Glomerular endothelial cell (primary cell): ENCODE measurements at places on chromosomes 6 and 20.

DNA sequence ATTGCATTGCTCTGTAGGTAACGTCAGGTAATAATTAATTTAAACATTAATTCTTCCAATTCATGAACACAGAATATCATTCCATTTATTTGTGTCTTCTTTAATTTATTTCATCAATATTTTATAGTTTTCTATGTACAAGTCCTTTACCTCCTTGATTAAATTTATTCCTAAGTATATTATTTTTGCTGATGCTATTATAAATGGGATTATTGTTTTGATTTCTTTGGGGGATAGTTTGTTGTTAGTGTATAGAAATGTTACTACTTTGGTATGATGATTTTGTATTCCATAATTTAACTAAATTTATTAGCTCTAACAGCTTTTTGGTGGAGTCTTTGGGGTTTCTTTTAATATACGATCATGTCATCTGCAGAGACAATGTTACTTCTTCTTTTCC, 44.7 kb upstream of the CCND3 start:
- DNase-seq = no peak

DNA sequence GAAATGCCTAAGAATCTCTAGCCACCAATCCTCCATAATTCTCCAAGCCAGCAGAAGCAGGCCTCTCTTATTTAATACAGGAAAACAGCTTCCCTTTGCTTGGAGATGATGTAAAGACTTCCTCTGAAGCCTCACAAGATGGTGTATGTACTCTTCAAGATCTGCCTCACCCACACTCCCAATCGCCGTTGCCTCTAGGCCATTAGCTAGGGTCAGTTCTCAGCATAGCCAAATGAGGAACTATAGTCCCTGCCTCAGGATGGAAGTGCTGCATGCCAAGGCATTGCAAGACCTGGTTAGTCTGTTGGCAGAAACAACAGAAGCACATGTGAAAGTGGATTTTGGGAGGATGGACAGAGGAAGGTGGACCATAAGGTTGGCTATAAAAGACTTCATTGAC, 139.1 kb downstream of the SCML4 start:
- DNase-seq = no peak

GRCh38 chr6:123380257-123380656, 256.5 kb downstream of the TRDN start:
- DNase-seq = no peak

DNA sequence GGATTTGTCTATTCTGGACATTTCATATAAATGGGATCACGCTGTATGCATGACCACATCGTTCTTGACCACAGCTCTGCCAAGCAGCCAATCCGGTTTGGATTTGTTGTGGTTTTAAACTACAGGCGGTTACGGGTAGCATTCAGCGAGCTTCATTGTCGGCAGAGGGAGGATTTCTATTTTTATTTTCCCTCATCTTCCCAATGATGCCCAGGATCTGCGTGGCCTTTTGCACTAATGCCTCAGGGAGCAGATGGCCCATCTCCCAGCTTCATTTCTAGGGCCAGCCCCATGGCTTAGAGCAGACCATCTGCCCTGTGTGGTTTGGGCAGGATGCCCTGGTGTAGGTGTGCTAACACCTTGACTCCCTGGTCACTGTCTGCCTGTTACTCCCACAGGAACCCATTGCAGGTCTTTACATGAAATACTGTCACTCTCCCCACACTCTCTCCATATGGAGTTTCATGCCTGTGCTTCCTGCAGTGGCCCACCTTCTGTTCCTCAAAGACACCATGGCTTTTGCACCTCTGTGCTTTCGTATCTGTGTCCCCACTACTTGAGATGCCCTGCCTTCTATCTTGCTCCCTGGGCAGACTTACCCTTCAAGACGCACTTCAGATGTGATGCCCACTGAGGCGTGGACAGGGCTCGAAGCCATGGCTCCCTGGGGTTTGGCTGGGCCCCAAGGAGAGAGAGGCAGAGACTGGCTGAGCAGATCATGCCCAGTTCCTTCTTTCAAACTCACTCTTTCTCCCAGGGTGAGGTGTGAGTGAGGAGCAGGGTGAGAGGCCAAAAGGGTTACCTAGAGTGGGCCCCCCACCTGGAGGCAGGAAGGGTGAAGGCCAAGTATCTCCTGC, 26.0 kb downstream of the SDCBP2 start:
- no peak for DNase-seq

DNA sequence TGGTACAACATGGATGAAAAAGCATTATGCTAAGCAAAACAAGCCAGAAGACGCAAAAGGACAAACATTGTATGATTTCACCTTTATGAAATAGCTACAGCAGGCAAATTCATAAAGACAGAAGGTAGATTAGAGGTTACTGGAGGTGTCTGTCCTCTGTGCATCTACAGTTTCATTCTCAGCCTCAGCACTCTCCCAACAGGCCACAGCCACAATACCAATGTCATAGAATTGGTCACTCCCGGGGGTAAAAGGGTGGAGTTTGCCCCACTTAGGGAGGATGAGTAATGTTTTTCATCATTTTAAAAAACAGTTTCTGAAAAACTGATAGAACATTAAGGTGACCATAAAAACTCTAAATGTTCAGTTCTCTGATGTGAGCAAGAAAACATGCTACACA, 17.2 kb upstream of the TMX4 start:
- DNase-seq = no peak

GRCh38 chr6:34819571-34820480, 27.9 kb downstream of the BLTP3A start:
- no peak for DNase-seq

DNA sequence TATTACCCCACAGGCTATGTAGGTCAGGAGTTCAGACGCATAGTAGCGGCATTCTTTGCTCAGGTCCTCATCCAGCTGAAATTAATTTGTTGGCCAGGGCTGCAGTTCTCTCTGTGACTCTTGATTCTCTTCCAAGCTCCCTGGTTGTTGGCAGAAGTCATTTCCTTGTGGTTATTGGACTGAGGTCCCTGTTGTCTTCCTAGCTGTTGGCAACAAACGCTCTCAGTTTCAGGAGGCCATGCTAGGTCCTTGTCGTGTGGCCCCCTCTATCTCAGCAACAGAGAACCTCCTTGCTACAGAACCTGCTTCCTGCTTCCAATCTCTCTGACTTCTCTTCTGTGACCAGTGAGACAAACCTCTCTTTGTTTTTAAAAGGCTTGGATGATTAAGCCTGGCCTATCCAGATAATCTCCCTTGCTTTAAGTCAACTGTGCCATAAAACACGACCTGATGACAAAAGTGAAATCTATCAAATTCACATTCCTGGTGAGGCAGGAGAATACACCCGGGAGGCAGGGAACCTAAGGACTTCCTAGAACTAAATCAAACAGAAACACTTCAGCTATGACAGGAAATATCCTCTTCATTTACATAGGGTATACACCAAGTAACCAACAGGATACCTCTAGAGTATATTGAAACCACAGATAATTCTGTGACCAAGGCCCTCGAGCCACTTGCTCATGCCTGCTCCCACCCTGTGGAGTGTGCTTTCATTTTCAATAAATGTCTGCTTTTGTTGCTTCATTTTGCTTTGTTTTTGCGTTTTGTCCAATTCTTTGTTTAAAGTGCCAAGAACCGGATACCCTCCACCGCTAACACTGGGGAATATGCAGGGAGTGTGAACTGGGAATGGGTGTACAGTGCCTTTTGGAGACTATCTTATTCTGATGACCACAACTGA, 196.0 kb downstream of the BTBD3 start:
- DNase-seq = no peak

- DNase-seq = no peak
These were observed 424.5 kb downstream of the HTR1B start for GRCh38 chr6:77038807-77039206.

GRCh38 chr6:22199771-22200170, 97.1 kb downstream of the PRL start:
- DNase-seq = no peak

- DNase-seq = no peak
These were observed 64.5 kb upstream of the BACH2 start for GRCh38 chr6:90361174-90361573.

DNA sequence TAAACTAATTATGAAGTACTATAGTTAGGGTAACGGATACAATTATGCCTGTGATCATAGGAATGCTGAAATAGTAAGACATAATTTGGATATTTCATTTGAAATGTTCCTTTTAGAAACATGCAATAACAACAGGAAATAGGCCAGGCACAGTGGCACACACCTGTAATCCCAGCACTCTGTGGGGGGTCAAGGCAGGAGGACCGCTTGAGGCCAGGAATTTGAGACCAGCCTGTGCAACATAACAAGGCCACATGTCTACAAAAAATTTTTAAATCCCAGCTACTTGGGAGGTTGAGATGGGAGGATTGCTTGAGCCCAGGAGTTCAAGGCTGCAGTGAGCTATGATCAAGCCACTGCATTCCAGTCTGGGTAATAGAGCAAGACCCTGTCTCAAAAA, 25.7 kb upstream of the MYO6 start:
- no peak for DNase-seq

- DNase-seq = no peak
These were observed 74.9 kb upstream of the SMLR1 start for GRCh38 chr6:130752267-130752666.

DNA sequence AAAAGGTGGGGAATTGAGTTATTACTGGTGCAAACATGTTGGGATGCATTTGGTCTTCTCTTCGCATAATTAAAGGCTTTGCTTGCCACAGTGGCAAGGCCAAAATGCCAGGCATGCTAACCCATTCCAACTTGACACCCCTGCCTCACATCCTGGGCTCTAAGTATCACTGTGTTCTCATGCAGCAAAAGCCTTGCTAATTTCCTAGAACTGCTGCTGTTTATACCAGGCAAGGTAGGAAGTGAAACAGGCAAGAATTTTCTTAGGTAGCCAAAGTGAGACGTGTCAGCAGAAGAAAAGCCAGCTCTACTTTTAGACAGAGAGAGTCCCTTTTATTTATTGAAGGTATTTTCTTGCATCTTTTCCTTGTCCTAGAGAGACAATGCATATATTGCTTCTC, 41.2 kb downstream of the LYRM2 start:
- no peak for DNase-seq

DNA sequence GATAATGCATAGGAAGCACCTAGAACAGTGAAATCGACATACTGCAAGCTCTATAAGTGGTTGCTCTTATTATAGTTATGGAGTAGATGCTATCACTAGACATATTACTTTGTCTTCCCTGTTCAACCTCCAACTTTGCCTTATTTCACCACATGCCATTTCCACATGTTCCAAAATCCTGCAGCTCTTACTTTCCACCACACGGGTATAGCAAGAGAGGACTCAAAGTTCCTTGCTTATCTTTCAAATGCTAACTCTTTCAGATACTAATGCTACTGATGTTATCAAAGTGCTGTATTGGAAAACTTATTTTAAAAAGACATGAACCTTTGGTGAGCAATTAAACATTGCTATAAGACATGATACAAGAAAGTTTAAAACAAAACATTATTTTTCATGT, 1130.1 kb downstream of the HACE1 start:
- no peak for DNase-seq

- no peak for DNase-seq
These were observed 69.3 kb downstream of the ABHD12 start for GRCh38 chr20:25321262-25321831.

DNA sequence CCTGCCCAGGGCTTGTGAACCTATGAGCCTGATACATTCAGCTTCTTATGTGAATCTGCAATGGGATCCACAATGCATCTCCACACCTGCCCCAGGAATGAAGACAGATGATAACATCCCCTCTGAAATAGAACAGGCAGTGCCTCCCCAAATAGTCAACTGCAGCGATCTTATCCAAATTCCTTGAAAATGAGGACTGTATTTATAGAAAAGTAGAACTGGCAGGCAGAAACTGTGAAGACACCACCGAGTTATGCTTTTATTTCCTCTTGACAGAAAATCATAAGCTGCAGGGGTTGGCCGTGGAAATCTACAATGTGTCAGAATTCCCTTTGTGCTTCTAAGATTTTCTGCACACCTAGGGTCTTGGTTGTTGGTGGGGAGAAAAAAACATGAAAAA, 270.3 kb downstream of the TBC1D7 start:
- no peak for DNase-seq

DNA sequence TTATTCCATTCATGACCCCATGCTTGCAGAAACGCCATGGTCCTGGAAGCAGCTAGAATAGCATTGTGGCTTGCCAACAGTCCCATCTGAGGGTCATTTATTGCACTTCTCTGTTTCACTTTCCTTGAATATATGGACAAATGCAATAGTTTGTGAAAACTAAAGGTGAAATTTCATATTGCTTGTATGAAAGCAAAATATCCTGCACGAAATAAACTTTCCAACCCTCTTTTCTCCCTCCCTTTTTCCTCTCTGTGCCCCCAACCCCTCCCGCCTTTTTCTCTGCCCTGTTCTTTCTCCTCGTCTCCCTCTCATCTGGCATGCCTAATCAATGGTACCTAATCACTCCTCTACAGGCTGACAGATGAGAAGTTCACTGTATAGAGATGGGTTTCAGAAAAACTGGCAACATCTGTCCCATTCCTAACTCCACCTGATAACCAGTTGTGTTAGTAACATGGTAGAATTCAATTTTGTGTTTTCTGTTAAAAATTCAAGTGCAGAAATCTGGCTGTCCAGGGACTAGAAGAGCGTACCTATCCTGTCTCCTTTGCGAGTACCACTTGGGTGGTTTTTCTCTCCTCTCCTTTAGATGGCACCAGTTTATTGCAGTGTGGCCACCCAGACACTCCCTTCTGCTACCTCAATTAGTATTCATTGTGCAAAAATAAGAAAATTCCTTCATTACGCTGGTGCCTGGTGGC, 198.6 kb downstream of the FOXA2 start:
- no peak for DNase-seq

DNA sequence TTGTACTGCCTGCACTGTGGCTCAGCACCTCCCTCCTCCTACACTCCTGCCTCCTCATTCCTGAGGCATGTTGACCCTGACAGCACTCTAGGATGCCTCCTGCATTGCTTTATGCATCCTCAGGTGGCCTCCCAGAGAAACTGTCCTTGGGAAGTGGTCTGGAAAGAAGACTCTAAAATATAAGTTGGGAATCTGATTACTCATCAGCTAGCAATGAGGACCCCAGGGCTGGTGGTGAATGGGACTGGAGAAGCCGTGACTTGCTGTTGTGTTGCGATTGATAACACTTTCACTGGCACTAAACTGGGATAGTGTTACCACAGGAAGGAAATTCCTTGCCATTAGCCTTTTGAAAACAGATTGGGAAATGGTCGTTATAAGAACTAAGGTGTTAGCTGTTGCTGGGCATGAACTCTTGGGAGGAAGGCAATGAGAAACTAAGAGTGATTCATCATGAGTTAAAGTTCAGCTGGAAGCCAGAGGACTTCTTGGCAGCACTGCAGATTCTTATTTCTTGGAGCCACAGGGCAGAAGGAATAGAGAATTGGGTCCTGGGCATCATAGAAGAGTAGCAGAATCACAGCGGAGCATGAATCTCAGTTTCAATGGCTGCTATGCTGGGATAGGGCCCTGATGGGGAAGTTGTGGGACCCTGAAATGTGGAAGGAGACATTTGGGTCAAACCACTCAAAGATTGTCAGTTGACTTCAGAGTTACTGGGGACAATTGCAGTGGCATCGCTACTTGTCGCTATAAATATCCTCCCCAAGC, 10.1 kb upstream of the SIRPD start:
- DNase-seq = peak; percentile 71

DNA sequence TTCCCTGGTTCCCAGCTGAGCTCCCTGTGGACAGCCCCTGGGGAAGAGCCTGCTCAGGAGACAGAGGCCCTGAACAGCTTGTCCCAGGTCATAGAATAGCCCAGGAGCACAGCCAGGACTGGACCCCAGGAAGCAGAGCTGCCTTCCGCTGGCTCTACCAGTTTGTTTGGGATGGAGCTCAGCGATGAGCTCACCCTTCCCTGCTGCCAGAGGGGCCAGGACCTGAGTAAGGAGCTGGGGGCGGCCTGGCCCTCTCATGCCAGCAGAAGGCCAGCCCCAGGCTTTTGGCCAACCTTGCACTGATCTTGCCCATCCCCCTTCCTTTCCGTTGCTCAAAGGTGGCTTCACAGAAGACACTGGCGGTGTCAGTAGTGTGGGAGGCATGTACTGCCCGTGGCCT, 17.5 kb downstream of the MMP24OS start:
- no peak for DNase-seq
